ENCODE measurements at places on chromosomes 4 and X.

DNA sequence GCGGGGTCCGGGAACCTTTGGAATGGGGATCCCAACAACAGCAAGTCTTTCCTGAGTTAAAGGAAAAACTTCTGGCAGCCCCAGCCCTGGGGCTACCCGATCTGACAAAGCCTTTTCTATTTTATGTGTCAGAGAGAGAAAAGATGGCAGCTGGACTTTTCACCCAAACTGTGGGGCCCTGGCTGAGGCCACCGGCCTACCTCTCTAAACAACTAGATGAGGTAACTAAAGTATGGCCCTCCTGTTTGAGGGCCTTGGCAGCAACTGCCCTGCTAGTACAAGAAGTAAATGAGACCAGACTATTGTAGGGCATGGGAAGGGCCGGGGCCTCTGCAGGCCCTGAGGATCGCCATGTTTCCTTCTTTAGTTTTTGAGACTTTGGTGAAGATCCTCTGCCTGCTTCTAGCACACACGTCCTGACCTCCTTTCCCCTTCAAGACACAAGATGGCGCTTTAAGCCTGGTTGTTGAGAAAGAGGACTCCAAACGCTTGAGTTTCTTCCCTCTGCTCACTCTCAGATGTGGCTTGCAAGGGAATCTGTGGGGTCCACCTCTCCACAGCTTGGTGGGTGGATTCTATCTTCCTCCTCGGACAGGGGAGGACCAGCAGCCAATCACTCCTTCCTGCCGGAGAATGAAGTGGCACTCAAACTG, 18.5 kb upstream of the DRD5 start:
- no peak for DNase-seq

GRCh38 chr4:2406406-2406805, 12.0 kb downstream of the ZFYVE28 start:
- DNase-seq, result no peak

DNA sequence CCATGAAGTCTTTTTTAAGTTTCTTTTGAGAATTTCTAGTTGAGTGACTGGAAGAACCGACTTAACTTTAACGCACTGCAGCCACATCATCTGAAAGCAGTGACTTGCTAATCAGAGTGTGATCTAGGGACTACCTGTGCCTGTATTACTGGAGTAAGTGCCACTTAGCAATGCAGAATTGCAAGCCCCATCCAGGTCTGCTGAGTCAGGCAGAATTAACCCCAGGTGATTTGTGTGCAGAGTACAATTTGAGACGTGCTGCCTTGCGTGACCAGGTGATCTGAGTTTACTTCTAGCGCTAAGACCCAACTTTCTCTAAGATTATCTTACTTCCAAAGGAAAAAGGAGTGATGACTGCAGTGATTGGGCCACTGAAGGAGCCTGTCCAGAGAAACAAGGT, 85.3 kb downstream of the CLCN4 start:
- DNase-seq, result no peak

DNA sequence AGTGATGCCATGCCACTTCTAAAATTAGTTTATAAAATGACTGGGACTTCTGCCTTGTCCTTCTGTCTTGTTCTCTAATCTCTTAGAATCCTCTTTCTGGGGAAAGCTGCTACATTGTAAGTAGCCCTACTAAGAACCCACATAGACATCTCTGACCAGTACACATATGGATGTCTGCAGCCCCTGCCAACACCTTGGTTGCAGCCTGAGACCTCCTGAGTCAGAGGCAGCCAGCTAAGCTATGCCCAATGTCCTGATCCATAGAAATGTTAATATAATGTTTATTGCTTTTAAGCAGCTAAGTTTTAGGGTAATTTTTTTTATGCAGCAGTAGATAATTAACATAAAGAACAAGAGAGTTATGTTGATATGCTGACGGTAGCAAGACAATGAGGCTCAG, 1029.5 kb upstream of the INTU start:
- no peak for DNase-seq

GRCh38 chr4:1593458-1593857, 90.7 kb downstream of the FAM53A start:
- no peak for DNase-seq

DNA sequence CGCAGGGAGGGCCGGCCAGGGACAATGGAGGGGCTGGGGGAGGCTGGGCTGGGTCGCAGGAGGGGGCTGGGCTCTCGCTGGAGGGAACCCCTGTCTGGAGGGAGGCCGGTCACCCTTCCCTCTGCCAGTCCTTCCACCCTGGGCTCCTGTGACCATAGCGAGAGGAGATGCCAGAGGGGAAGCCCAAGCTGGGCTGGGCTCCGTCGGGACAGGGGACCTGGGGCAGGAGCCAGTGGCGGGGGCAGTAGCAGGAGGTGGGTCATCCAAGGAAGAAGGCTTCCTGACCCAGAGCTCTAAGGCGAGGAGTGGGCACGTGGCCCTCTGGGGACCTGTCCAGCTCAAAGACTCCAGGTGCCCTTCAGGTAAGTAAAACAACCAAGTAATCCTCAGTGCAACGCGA, 16.9 kb downstream of the CTAG1B start:
- DNase-seq, result no peak
